ENCODE measurements at places on chromosomes 7 and 10.

GRCh38 chr7:131111081-131111576 is 216.5 kb upstream of the MKLN1 start:
- DNase-seq = no peak

DNA sequence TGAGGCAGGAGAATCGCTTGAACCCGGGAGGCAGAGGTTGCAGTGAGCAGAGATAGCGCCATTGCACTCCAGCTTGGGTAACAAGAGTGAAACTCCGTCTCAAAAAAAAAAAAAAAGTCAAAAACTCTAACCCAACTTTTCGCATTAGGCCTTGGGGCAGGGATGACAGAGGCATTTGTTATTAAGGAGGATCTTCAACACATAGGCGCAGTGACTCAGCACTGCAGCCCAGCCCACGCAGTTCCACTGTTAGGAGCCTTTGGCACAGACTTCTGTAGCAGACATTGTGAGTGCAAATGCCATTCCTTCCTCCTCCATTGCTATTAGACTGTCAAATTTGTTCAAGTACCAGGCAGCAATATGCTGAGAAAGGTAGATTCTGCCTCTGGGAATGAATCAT is 43.1 kb upstream of the KLHL7 start:
- DNase-seq = no peak

DNA sequence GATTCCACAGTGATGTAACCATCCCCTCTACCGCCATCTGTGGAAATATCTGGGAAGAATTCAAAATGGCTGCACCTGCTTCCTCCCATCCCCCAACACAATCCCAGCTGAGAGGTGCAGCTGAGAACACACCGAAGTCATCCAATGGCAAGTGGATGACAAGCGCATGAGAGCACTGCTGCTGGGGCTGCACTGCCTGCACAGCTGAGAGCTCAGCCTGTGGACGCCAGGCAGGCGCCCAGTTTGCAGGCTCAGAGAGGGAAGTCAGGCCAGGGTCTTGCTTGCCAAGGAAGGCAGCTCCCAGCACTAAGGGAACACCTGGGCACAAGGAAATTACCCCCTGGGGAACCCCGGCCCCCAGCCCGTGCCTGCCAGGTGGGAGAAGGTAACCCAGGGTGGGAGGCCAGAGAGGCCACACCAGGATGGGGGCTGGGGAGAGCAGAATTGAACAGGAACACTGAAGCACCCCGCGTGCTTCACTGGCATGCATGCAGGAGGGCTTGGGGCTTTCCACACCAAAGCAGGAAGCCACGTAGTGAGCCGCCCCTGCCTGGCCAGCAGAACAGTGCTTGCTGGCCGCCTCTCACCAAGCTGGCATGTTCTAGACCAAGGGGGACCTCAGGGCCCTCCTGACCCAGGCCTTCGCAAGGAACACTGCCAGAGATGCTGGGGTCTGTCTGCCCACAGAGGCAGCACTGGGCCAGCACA is 46.2 kb downstream of the FAM53B start:
- DNase-seq = no peak

GRCh38 chr10:43781480-43782361 is 133.0 kb upstream of the ZNF32 start:
- no peak for DNase-seq

GRCh38 chr7:155293721-155294510 is 3.8 kb upstream of the INSIG1 start:
- no peak for DNase-seq

- DNase-seq = no peak
Measured at GRCh38 chr7:7785344-7785973, 67.1 kb upstream of the RPA3 start.

GRCh38 chr7:55343860-55344606 is 21.1 kb upstream of the LANCL2 start:
- DNase-seq = no peak

DNA sequence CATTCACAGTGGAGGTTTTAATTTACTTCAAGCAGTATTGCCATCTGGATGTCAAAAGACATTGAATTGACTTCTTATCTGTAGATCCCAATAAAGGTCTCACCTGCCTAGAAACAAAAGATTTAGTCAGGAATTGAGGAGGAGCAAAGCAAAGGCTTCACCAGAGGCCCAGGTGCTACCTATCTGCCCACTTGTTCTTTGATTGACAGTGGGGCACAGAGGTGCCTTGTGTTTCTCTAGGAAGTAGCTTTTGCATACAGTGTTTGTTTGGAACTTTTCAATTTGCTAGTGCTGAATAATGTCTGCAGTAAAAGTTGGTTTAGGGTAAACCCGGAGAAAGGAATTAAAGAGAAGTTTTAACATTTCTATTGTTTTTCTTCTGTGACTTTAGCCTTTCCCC is 40.4 kb downstream of the AUTS2 start:
- DNase-seq = no peak

DNA sequence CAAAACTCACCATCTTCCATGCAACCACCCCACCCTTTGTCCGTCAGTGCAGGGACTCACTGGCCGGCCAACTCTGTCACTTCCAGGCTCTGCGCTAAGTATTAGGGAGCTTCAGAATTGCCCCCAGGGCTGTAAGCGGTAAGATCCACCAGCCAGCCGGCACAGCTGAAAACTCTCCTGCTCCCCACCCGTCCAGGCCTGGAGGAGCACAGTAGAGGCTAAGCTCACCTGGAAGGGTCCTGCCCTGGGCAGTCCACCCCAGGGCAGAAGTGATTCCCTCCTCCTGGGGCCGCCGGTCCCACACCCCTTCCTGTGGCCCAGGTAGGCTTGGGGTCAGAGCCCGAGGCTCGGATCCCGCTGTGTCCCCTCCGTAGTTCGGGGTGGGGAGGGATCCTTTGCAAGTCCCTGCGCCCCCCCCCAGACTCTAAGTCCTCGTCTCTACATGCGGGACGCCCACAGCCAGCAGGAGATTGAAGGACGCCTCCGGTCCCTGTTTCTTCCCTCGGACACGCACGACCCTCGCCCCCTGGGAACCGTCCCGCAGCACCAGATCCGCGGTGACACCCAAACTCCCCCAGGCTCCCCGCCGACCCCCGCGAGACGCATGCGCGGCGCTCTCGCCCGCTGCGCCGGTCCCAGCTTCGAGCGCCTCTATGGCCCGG is 138.9 kb downstream of the ARHGAP22 start:
- DNase-seq = no peak

GRCh38 chr10:122725768-122726167 is 26.1 kb upstream of the C10orf120 start:
- DNase-seq = no peak

DNA sequence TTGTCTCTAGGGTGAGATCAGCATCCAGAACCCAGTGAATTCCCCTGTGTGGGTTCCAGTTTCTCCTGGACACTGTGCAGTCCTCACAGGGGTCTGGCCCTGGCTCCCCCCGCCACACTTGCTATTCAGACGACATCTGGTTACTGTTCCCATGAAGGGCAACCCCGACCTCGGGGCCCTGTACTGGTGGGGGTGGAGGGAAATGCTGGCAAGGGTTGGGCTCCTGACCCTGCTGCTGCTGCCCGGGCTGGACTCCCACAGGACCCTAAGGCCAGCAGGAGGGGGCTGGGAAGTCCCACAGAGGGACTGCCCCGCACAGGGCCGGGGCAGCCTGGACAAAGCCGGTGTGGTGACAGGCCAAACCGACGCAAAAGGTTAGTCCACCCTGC is 768 bp upstream of the CPA1 start:
- DNase-seq = no peak

- no peak for DNase-seq
Measured at GRCh38 chr10:90197766-90198165, 496.4 kb downstream of the KIF20B start.

- no peak for DNase-seq
Measured at GRCh38 chr10:97270523-97271154, 21.8 kb downstream of the ARHGAP19 start.

- no peak for DNase-seq
Measured at GRCh38 chr7:139775829-139776266, 1.9 kb downstream of the HIPK2 start.

GRCh38 chr10:10223131-10223530 is 794.5 kb upstream of the CELF2 start:
- DNase-seq = no peak

DNA sequence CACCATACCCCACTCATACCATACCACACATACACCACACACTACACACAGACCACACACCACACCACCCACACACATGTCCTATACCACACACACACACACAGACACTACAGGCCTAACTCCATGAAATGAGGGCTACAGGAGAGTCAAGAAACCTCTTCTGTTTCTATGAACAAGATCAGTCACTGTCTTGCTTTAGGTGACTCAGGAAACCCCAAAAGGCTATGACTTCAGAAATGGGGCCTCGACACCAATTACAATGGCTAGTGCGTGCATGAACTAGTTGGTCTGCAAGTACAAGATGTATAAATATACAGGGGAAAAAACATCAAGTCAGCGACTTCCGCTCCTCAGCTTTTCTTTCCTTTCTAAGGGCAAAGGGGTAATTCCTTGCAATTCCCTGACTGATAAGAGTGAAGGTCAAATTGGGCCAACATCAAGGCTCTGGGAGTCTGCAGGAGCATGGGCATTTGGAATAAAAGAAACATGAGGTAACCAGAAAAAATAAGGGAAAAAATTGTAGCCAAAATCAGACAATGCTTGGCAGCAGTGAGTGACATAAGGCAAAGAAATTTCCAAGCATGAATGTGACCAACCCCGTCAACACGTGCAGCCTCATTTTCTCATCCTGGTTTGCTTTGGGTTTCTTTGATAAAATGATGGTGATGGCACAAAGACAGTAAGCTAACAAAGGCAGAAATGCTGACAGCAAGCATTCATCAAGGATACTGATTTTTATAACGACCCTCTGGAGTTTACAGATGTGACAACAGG is 1.5 kb downstream of the PKD1L1 start:
- no peak for DNase-seq

DNA sequence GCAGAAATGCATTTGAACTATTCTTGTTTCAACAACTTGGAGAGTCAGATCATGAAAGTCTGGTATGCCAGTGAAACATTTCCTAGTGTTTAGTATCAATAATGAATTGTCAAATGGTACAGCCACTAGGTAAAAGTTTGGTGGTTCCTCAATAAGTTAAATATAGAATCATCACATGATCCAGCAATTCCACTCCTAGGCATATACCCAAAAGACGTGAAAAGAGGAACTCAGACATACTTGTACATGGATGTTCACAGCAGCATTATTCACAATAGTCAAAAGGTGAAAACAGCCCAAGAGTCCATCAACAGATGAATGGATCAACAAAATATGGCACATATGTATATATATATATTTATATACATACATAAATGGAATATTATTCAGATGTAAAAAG is 67.0 kb upstream of the HPS1 start:
- DNase-seq = no peak

GRCh38 chr7:64098-64915 is 128.1 kb upstream of the FAM20C start:
- no peak for DNase-seq

DNA sequence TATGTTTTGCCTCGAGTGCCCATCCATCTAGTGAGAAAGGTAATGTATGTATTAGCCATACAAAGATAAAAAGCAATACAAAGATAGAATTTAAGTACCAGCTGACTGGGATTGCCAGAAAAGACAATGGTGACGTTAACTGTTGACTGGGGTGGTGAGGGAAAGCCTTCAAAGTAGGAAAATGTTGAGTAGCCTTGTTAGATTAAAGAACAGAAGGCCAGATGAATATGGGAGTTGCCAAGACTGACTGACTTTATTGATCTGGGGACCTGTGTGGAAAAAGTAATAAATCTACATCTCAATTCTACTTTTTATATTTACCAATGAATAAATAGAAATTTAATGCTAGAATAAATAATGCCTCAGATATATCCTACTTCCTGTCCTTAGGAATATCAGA is 97.7 kb downstream of the TFEC start:
- no peak for DNase-seq

- DNase-seq = no peak
Measured at GRCh38 chr10:131769571-131770410, 131.0 kb upstream of the PPP2R2D start.

- no peak for DNase-seq
Measured at GRCh38 chr7:148095066-148095465, 495.5 kb upstream of the C7orf33 start.

DNA sequence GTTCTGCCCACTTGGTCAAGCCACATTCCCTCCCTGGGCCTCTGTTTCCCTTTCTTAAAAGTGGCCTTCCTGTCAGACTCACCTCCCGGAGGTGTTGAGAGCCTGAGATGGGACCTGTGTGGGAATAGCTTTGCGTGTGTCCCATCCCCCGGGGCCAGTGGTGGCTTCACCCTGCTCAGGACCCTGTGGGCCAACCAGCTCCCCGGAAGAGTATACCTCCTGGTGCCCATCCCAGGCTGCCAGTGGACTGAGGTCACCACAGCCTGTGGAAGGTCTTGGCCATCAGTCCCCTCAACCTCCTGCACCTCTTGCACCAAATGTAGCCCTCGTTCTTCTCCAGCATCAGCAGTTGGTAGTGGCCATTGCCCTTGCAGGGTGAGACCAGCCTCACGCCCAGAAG is 145.1 kb downstream of the RGS10 start:
- DNase-seq = no peak

- no peak for DNase-seq
Measured at GRCh38 chr7:2202361-2202761, 30.4 kb downstream of the MAD1L1 start.

- DNase-seq = no peak
Measured at GRCh38 chr10:44245601-44245938, 139.3 kb downstream of the CXCL12 start.

- DNase-seq = no peak
Measured at GRCh38 chr7:157281221-157281998, 55.4 kb upstream of the DNAJB6 start.

GRCh38 chr7:139991269-139991666 is 71.5 kb downstream of the PARP12 start:
- DNase-seq = no peak

GRCh38 chr10:35392482-35393228 is 56.3 kb downstream of the CCNY start:
- DNase-seq = no peak

DNA sequence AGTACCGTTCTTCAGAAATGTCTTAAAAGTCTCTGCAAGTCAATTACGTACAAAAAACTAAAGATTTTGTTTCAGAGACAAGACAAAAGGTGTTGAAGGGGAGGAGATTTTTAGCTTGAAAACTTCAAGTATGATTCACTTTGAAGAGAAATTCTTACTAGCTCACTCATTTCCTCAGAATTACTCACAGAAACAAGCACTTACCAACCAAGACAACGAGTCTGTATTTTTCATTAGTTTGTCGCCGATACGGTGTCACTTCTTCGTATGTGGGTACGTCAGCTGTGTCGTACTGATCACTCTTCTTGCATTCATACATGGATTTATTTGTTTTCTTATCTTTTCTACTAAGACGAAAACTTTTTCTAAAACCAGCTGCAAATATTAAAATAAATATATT is 90.6 kb upstream of the ODAD2 start:
- no peak for DNase-seq

DNA sequence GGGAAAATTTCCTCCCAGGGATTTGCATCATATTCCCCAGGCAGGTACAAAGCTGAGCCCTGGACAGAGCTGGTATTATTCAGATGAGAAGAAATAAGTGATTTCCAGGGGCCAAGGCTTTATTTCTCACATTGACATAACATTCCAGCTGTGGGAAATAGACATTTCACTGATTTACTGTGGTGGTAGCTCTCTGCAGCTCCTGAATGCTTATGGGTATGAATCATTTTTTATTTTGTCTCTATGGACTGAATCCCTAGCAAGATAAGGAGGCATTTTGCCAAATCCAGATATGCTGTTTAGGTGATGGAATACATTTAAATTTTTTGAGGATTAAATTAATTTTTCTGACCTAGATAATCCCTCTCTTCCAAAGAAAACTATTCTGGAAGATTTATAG is 97.9 kb downstream of the MTPN start:
- no peak for DNase-seq
